ENCODE measurements at places on chromosomes 7 and 10.

DNA sequence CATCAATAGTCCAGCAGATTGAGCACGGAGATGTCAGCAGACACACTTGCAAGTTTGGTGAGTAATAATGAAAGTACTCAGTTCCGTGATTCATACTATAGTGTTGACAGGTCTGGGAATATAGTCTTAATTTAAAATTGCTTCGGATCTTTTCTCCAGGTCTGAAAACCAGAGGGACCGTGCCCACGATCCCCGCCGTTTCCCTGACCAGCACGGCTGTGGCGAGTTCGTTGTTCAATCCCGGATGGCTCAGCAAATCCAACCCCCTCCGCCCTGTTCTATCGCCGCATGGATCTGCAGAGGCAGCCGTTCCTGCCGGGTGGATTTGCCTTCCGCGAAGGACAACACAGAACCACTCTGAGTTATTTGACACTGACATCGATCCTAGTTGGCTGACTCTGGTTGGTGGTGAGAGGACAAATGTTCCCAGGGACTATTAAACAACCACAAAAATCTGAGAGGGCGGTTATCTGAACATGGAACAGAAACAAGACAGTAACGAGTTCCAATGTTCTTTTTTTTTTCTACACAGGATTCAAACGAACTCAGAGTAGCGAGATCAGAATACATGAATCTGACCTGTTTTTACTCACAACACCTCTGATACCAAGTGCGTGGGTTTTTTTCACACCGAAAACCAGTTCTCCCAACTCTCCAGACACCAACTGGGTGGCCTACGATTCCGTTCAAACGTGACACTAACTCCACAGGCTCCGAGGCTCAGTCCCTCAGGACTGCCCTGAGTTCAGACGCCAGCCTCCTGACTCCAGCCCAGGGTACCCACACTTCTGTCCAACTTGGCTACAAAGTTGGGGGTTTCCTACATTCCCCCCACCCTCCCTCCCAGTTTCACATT, 52.7 kb downstream of the RBM17 start:
- DNase-seq, result peak; percentile 67

GRCh38 chr7:17689361-17689902, 250.9 kb downstream of the SNX13 start:
- DNase-seq, result peak; percentile 31

GRCh38 chr7:100568896-100569844, 4.5 kb downstream of the SAP25 start:
- DNase-seq, result no peak

DNA sequence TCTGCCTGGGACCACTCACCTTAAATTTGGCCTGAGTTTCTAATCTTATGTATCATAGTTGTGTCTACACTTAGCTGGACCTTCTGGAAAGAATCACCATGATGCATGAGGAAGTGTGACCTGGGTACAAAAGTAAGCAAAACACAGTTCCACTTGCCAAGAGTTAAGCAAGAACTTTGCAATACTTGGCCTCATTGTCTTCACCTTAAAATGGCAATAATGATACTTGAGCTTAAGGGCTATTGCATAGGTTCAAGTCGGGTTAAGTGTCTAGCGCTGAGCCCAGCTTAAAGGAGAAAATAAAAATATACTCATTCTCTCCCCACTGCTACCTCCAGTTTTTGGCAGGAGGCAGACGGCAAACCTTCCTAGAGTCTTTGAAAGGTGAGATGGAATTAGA, 133.9 kb upstream of the BMPER start:
- no peak for DNase-seq

- no peak for DNase-seq
Observed at GRCh38 chr10:117360994-117361667, 14.1 kb downstream of the PDZD8 start.

- DNase-seq, result no peak
Observed at GRCh38 chr10:133115976-133116375, 28.3 kb downstream of the ADGRA1 start.

GRCh38 chr7:101635484-101635883, 6.4 kb upstream of the MYL10 start:
- DNase-seq, result no peak

- DNase-seq, result peak; percentile 55
Observed at GRCh38 chr7:34430456-34430855, 227.6 kb upstream of the NPSR1 start.

DNA sequence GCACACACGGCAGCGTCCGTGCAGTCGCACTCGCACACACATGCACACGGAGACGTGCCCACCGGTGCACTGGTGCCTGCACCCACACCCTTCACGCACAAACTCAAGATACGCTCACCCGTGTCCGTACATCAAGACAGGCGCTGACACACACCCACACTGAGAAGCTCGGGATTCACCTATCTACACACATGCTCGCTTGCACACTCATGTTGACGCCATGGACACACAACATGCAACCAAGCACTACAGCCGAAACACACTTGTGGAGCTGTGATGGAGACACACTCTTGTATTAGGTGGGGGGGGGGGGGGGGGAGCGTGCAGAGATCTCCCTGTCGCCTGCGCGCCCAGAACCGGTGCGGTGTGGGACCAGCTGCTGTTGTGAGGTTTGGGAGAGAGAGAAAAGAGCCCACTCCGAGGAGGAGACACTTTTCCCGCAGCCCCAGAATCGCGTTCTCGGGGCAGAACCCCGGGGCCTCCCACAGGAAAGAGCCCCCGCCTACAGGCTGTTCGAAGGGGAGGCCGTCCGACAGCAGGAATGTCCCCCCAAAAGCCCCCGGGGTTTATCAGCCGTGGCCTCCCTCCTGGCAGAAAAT, 605 bp upstream of the NFKB2 start:
- peak; percentile 59 for DNase-seq

- peak; percentile 31 for DNase-seq
Observed at GRCh38 chr10:89213191-89213808, 6.2 kb upstream of the CH25H start.

GRCh38 chr10:104614245-104614831, 26.8 kb upstream of the SORCS3 start:
- DNase-seq, result peak; percentile 23

- DNase-seq, result peak; percentile 62
Observed at GRCh38 chr10:49177391-49178355, 10.5 kb downstream of the TMEM273 start.

DNA sequence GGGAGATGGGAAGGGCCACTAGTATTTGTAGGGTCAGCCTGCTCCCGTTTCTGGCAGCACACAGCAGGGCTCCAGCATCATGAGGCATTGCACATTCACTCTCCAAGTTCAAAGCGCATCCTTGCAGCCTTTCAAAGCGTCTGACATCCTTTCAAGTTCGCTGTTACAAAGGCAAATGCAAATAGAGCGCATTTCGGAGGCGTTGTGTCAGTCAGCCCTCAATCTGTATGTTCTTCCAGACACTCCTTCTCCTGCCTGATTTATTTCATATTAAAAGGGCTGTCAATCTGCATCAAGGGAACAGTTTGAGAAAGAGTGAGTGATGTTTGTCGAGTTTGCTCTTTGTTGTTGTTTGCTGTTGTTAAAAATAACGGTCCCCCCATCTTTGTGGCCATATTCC, 188.5 kb downstream of the SNX10 start:
- DNase-seq, result no peak

DNA sequence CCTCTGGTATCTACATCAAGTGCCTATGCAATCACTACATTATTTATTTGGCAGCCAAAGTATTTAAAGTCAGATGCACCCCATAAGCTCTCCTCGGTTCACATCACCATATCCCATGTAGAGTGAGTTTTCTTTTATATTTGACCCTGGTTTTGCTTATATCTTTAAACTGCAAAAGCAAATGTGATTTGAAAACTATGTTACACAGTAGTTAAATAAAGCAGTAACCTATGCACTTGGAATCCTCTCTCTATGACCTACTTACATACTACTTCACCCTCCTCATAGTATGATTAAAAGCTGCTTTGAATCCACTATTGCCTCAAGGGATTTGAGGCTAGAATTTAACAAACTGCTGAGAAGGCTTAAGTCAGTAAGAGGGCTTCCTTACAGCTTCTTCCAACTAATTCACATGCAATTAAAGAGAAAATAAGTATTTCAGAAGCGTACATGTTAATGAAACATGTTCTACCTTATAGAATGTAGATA, 2.2 kb upstream of the CELF2 start:
- no peak for DNase-seq

- DNase-seq, result peak; percentile 30
Observed at GRCh38 chr7:30065746-30066145, 37.5 kb downstream of the PLEKHA8 start.

GRCh38 chr7:155506854-155507337, 39.5 kb downstream of the CNPY1 start:
- peak; percentile 32 for DNase-seq

DNA sequence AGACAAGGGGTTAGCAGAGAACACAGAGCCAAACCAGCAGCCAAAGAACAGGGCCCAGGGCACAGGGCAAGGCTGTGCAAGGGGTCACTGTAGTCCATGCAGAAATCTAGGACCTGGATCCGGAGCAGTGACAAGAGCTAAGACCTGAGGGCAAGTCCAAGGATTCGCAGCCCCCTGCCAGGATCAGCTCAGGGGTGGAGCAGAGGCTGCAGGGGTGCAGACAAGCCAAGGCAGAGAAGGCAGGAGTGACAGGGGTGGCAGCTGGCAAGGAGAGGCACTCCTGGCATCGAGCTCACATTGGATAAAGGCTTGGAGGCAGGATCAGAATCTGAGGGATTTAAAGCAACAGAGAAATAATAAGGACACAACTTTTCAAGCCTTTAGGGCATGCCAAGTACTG, 80.7 kb upstream of the NANOS1 start:
- DNase-seq, result no peak

- no peak for DNase-seq
Observed at GRCh38 chr7:107047902-107048782, 3.6 kb downstream of the PRKAR2B start.

GRCh38 chr10:53579773-53580172, 807.2 kb upstream of the MBL2 start:
- DNase-seq, result no peak

- DNase-seq, result no peak
Observed at GRCh38 chr10:76469675-76470074, 1038.3 kb downstream of the LRMDA start.

- DNase-seq, result no peak
Observed at GRCh38 chr7:50721661-50722259, 60.9 kb downstream of the GRB10 start.

- no peak for DNase-seq
Observed at GRCh38 chr7:142983825-142984224, 21.7 kb upstream of the KEL start.

DNA sequence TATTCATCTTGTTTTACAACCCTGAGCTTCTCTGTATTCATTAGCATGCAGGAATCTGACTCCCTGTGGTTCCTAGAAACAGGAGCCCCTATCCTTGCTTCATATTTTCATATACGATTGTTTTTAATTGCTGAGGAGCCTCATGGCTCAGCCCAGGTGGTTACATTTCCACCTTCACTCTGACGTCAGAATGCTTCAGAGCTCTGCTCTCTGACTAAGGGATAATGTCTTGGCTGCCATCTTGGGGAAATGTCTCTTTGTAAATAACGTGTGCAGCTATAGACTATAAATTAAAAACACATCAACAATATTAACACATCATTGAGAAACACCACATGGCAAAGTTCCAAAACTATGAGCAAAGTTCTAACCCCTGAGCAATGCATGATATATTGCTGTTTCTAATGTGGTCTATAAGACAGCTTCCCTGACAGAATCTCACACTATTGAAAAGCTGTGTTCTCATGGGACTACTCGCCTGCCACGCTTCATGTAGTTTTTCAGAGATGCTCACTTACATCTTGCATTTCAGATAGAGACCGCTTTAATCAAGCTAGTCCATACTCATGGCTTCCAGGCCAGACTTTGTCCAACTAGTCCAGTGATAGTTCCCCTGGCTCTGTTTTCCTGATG, 227.0 kb downstream of the SORCS3 start:
- DNase-seq, result no peak

DNA sequence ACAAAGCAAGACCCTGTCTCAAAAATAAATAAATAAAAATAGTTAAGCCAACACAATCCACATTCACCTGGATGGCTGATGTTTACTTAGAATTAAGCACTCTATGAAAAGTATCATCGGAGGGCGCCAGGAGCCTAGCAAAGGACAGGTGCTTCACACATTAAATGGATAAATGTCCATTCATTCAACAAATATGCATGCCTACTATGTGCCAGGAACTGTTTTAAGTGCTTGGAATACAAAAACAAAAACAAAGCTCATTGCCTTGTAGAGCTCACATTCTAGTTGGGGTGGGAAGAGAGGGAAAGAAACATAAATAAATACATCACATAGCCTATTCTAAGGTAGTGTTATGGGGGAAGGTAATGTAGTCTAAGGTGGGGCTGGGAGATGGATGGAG, 4.1 kb downstream of the BAIAP2L1 start:
- no peak for DNase-seq

DNA sequence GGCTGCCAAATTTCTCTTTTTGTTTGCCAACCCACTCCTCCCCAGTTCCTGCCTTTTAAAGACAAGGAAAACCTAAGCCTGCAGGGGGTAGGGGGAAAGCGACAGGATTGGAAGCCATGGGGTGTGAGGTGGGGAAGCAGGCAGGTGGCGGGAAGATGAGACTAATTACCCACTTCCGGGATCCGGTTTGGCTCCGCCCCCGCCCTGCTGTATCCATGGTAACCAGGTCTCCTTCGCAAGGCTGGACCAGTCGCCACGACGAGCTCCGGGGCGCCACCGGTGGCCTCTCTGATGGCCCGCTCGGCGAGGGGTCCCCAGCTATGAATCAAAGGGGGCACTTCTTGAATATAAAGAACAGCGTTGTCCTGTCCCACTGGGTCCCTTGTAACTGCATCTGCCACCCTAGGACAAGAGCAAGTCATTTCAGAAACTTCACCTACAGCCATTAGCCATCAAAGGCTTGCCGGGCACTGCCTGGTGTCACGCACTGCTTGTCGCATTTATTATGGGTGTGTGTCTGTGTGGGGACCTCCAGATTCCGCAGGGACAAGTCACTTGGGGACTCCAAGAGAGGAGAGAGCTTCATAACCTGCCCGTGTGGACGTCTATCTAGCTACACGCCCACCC, 55.4 kb upstream of the LMTK2 start:
- no peak for DNase-seq

DNA sequence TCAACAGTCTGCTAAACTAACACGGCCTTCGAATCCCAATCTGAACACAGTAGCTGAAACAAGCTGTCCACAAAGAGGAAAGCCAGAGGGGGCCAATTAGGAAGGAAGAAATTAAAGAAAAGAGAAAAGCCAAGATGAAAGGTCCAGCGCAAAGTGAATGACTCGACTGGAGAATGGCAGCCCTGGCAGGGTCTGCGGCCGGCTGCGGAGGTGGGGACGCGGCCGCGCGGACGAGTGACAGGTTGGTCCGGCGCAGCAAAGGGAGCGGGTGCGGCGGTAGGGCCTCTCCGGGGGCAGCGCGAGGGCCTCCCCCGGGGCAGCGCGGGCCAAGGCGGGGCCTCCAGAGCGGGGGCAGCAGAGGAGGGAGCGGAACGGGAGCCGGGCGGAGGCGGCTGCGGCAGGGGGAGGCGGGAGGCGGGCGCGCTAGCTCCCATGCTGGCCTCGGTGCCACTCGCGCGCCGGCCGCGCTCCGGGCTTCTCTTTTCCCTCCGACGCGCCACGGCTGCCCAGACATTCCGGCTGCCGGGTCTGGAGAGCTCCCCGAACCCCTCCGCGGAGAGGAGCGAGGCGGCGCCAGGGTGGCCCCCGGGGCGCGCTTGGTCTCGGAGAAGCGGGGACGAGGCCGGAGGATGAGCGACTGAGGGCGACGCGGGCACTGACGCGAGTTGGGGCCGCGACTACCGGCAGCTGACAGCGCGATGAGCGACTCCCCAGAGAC, at the start of gene VWC2:
TSS of gene VWC2 (plus strand) at position 421 of the 718 bp plus-strand sequence. CDS start 1,798 bp downstream, outside the sequence.
- no peak for DNase-seq
